ENCODE measurements at places on chromosomes 12 and 14.

- DNase-seq: no peak
Observed at GRCh38 chr12:88393017-88393767, 187.1 kb downstream of the KITLG start.

DNA sequence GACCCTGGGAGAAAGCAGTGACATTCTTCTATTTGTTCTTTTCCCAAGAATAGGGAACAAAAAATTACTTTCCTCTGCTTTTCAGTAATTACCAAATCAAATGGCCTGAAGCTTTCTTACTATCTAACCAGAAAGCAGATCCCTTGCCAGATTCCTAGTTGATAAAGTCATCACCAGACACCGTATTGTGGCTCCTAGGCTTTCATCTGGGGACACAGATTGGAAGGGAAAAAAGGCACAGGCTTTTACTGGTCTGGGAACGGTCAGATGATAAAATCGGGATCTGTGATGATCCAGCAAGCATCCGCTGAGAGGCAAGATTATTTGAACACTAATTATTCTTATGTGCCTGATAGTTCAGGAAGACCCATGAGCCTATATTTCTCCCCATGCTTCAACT is 79.1 kb upstream of the BCL2L14 start:
- no peak for DNase-seq

- no peak for DNase-seq
Observed at GRCh38 chr12:130460611-130461446, 123.1 kb downstream of the PIWIL1 start.

- no peak for DNase-seq
Observed at GRCh38 chr12:71385155-71385554, 54.4 kb upstream of the LGR5 start.

- DNase-seq: no peak
Observed at GRCh38 chr12:95336387-95337067, 118.9 kb downstream of the VEZT start.

DNA sequence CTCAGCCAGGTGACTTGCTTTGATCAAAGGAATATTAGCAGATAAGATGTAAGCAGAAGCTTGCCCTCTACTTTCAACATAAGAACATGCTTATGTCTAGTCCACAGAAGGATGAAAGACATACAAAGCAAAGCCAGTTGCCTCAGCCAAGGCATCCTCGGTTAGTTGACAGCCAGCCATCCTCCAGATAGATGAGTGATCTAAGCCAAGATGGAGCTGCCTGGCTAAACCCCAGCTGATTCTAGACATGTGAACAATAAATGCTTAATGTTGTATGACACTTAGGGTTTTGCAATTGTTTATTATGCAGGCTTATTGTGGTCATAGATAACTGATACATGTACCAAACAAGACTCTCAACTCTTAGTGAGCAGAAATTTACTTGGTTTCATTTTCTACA is 157.6 kb upstream of the TMTC2 start:
- DNase-seq: no peak

DNA sequence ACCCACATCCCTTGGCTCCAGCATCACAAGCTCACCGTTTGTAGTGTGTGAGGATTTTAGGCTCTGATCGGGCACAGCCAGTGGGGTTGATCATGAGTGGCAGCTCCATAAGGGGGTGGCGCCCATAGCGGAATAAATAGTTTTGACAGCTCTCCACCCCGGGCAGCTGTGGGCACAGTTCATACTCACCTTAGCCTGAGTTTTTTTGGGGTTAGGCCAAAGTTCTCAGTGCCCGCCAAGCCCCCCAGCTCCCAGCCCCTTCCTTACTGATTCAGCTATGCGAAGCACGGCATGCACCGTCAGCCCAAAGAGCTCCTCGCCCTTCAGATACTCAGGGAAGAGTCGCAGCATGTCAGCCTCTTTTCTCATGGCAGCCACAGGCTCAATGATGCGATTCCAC is 6.0 kb upstream of the PRKAG1 start:
- no peak for DNase-seq

GRCh38 chr14:64870160-64870559 is 9.5 kb downstream of the SPTB start:
- no peak for DNase-seq

GRCh38 chr12:82835217-82835616 is 148.5 kb downstream of the TMTC2 start:
- no peak for DNase-seq

Measured in activated CD8-positive, alpha-beta memory T cell treated with anti-CD3 and anti-CD28 coated beads for 24 hours (primary cell).